ENCODE measurements at places on chromosomes 4 and X. TPM values are rescaled to one million over a fixed set of nuclear protein-coding genes. Genes with fewer than 3 reads are reported as not detected.

DNA sequence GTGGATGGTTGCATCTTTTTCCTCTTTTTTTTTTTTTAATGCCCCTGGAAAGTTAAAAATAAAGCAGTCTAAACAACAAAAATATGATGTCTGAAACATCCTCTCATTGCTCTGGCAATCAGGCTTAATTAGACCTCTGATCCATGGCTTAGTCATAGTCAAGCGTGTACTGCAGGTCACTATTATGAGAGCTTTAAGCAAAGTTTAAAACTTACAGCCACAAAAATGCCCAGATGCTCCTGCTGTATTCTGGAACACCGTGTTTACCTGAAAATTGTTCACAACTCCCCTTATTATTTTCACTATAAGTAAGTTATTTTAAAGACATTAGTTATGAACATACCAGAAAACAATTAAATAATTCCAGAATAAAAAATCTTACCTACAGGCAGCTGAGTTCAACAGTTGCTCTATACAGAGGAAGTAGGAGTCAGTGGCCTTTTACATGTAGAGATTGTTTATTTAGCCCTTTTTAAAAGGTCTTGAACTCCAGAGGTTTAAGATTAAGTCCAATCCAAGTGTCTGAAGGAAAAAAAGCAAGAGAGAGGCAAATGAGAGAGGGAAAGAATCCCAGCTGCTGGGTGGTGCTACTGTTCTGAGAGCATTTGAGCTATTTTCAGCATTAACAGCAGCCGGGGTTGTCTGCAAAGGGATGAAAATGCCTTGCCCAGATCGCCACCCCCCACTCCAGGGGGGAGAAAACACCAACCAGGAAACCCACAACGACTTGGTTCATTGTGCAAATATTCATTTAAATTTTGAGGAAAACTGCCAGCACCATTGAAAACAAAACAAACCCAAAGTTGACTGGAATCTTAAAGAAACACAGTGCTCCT lies 36.9 kb downstream of the SORBS2 start:
- DNase-seq, result no peak

DNA sequence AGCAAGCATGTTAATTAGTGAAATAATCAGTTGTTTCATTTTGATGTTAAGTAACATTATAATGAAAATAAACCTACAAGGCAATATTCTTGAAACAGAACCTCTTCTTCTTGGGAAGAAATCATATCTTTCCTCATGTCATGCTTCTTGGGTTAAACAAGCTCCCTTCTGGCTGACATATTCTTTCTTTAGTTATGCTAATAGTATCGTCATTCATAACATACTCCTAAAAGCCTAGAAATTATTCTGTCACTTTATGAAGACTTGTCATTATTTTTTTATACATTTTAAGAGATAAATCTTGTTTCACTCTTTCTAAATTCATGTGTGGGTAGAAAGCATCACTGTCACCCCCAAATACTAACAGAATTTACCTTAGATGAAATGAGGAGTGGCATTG lies 1047.0 kb upstream of the GRID2 start:
- DNase-seq, result no peak

DNA sequence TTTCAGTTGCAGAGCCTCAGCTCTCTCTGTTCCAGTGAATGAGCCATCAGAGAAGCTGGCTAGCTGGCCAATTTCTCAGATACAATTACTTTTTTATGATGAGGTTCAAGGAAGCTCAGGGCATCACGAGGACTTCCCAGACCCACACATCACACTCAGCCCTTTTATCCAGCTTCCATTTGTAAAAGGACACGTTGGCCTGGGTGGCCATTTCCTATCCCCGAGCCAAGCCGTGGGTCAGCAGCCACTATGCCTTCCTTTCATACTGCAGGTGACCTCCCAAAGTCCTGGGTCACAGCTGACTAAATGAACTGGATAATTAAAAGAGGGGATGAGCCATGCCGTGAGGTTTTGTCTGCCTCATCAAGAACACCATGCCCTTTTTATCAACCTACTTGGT lies 236.9 kb upstream of the PPARGC1A start:
- no peak for DNase-seq

- DNase-seq, result no peak
Observed at GRCh38 chr4:181745933-181746625, 497.1 kb upstream of the TENM3 start.

GRCh38 chr4:2515830-2516550 lies 20.5 kb upstream of the FAM193A start:
- DNase-seq, result no peak

GRCh38 chrX:148500423-148501385 lies at the start of gene AFF2:
AFF2 (plus strand) TSS chrX:148500617; CDS start chrX:148501098, 481 bp downstream.
- DNase-seq, result peak; percentile 35

- no peak for DNase-seq
Observed at GRCh38 chr4:40314951-40315350, 20.2 kb upstream of the CHRNA9 start.

- DNase-seq, result no peak
Observed at GRCh38 chr4:1176398-1177273, 4.3 kb upstream of the SPON2 start.

GRCh38 chr4:5416637-5417036 lies 291.7 kb downstream of the EVC2 start:
- DNase-seq, result no peak

DNA sequence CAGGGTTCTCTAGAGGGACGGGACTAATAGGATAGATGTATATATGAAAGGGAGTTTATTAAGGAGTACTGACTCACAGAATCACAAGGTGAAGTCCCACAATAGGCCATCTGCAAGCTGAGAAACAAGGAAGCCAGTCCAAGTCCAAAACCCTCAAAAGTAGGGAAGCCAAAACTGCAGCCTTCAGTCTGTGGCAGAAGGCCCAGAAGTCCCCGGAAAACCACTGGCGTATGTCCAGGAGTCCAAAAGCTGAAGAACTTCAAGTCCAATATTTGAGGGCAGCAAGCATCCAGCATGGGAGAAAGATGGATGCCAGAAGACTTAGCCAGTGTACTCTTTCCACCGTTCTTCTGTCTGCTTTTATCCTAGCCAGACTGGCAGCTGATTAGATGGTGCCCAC lies 227.2 kb downstream of the KCTD8 start:
- DNase-seq, result no peak

- no peak for DNase-seq
Observed at GRCh38 chr4:118948545-118949144, 60.0 kb downstream of the SYNPO2 start.

GRCh38 chr4:4974727-4975126 lies 44.5 kb downstream of the CYTL1 start:
- no peak for DNase-seq

DNA sequence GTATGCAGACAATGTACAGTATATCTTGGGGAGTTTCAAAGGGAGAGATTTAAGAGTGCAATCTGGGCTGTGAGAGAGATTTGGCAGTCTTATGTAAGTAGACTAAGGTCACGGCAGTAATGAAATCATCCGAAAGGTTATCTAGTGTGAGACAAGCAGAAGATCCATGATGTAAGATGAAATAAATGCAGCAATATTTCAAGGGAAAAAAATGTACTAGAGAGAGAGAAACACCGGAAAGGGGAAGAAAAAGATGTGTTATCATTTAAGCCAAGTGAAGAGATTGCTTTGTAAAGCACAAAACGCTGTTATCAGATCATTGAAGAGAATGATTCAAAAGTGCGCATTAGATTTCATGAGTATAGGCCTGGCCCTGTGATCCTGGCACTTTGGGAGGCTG lies 88.4 kb upstream of the GUCY1A1 start:
- peak; percentile 17 for DNase-seq

DNA sequence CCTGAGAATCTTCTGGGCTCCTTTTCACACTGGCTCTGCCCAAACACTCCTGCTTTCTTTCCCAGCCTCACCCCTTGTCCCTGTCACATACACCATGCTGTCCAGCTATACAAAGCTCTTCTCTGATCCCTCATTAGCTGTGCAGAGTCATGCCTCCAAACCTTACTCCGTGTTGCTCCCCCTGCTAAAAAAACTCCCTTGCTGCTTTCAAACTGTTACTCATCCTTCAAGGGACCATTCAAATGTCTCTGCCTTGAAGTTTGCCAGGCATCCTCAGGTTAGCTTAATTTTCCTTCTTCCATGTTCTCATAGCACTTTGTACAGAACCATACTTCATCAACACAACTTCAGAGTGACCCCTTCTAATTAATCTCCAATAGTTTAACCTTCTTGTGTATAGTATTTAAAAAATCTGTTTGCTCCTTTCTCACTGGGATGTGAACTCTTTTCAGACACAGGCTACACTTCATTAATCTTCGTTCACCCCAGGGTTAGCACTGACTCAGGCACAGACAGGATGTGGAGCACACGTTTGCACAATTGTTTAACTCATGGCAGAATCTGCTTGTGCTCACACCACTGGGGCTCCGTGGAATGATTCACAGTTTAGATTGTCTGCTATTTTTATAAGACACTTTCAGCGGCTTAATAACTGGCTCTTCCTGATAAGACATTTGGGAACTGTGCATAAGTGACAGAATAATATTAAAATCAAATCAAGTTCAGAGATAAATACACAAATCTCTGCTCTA lies 21.4 kb upstream of the SEL1L3 start:
- no peak for DNase-seq

- DNase-seq, result no peak
Observed at GRCh38 chrX:43899878-43900815, 17.9 kb upstream of the MAOB start.

- peak; percentile 57 for DNase-seq
Observed at GRCh38 chrX:44873415-44874276, 658 bp downstream of the KDM6A start.

- DNase-seq, result no peak
Observed at GRCh38 chr4:10577508-10578426, 106.8 kb downstream of the CLNK start.

DNA sequence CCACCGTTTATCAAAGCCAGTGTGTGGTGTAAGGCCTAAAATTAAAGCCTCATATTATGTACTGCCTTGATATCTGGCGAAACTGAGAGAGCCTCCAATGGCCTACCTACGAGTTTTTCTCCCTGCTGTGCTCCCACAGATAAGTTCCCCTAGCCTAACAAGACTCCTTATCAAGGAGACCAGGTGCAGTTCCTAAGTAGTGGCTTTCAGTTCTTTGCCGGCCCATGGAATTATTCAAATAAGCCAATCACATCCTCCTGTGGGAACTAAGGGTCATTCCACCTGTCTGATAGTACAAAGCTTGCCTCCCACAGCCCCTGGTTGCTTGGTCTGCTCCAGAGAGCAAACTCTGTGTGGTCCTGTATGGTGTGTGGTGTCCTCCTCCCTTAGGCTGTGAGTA lies 99.8 kb upstream of the TEX13C start:
- no peak for DNase-seq

DNA sequence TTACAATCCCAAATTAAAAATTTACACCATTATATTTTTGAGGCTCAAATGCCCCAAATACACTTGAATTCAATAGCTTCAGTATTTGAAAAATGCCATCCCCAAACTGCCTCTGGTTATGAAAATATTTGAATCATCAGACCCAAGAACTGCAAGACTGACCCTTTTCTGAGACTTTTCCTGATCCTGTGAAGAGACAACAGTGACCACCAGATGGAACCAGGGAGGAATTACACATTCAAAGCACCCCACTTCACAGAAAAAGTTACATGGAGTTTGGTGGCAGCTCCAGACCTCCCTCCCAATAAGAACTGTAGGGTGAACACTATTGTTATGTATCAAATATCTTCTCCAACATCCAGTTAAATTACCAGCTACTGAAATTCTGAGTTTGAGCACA lies 44.0 kb upstream of the SCD5 start:
- no peak for DNase-seq

DNA sequence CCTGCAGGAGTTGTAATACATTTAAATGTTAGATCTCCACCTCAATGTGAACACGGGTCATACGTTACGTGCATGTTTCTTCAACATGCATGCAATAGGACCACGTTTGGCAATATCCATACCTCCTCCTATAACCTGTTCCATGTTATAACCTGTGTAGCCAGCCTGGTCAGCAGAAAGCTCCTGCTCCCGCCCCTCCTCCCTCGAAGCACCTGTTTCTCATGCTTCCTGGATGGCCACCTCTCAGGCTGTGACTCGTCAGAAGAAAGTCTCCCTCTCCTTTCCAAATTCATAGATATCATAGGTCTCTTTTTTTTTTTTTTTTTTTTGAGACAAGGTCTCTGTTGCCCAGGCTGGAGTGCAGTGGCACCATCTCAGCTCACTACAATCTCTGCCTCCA lies 96.5 kb downstream of the HMX1 start:
- DNase-seq, result no peak

DNA sequence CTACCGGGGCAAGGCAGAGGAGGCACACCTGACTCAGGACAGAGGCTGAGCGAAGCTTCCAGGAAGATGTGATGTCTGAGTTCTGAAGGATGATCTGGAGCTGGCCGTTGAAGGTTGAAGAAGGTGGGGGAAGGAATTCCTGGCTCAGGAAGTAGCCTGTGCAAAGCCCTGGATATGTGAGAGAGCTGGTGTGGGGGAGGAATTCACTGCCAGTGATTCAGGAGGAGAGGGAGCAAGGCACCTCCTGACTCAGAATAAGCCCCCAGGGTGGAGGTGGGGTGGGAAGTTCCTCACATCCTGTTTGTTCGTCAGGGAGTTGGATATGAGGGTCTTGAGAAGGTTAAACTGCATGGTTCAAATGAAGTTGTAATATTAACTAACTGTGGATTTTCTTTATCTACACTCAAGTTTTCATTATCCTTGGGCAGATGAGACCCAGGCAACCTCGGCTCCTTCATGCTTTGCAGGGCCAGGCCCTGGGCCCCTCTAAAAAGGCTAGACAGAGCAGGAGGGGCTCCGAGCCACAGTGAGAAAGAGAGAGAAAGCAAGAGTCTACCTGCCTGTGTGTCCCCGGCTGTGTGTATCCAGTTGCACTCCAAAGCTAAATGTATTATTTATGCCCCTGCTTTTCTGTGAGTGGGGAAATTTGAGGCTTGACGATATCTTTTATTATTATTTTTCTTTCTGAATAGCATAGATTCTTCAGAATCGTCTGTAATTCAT lies 7.1 kb downstream of the NHSL2 start:
- peak; percentile 57 for DNase-seq

- no peak for DNase-seq
Observed at GRCh38 chr4:68466751-68467150, 19.5 kb downstream of the TMPRSS11E start.

- no peak for DNase-seq
Observed at GRCh38 chr4:14539246-14539645, 463.0 kb upstream of the CPEB2 start.

GRCh38 chr4:42519803-42520417 lies 122.6 kb downstream of the SHISA3 start:
- DNase-seq, result peak; percentile 56

The AFP gene
- polyA plus RNA-seq, result 437 TPM

The SCML2 gene
- polyA plus RNA-seq, result 8.2 TPM

The RS1 gene
- 0.19 TPM for polyA plus RNA-seq

The FAM9C gene
- 0.65 TPM for polyA plus RNA-seq

The CT83 gene
- polyA plus RNA-seq, result not detected

The P2RY8 gene
- 1.5 TPM for polyA plus RNA-seq

The POLA1 gene
- polyA plus RNA-seq, result 17.9 TPM

The MAGEA9B gene
- polyA plus RNA-seq, result not detected

The CT45A2 gene
- not detected for polyA plus RNA-seq

Data from renal pelvis (tissue), 12 donors.